Urothelium cell line (cell line): ENCODE measurements at places on chromosomes 11 and 22.

- peak; percentile 19 for DNase-seq
Observed at GRCh38 chr11:134069426-134070341, 812 bp downstream of the JAM3 start.

DNA sequence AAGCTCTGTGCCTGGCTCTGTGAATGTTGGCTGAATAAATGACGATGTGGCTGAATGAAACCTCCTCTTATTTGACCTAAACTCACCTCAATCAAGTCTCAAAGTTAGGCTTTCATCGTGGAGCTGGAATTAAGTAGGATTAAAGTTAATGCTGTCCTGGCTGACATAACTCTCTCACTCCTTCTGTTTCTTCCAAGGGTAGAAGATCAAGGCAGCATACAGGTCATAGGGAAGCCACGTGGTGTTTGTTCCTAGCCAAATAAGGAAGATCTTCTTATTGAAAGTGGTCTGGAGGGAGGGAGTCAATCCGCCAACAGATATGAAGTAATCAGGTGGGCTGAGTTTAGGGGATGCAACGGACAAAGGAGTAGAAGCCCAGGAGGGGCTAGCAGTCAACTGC, 59.5 kb downstream of the TRIM29 start:
- no peak for DNase-seq

- DNase-seq: no peak
Observed at GRCh38 chr22:45491841-45492240, 10.8 kb upstream of the FBLN1 start.

GRCh38 chr22:48949375-48950149, 878.1 kb downstream of the BRD1 start:
- no peak for DNase-seq

DNA sequence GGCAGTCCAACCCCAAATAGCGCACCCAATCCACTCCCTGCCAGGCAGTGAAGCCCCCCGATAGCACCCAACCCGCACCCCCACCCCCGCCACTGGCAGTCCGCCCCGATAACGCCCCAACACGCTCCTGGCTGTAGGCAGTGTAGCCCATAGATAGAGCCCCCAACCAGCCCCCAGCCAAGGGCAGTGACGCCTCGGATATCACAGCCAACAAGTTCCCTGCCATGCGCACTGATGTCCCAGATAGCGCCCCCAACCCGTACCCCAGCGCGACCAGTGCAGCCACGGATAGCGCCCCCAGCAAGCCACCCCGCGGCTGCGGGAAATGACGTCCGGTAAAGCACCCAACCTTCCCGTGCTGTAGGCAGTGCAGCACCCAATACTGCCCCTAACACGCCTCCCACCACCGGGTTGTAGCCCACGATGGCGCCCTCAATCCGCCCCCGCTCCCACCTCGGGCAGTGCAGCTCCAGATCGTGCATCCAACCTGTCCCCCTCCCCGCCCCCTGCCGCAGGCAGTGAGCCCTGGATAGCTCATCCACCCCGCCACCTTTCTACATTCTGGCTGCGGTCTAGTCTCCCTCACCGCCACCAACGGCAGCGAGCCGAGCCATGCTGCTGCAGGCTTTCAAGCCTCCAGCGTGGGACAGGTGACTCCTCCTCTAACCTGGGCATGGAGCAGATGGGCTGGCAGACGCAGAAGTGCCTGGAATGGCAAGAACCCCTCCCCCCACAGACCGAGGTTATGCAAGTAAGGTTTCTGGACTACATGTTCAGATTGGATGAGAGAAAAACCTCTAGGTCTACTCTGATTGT, 625 bp downstream of the RFPL2 start:
- peak; percentile 56 for DNase-seq

DNA sequence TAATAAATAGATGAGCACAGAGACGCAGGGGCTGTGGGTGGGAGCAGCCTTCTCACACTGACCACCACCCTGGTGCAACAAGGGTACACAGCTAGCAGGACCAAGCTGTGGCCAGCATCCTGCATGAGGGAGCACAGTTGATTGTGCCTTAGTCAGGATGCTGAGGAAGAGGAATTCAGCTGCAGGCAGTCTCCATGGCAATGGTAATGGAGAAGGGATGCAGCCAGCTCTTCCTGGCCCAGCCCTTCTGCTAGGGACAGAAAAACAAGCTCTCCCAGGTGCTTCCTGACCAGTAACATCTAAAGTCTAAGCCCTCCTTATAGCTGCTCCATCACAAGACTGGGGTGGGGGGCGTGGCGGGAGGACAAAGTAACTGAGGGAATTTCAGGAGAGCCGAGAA, 363.5 kb downstream of the BUD13 start:
- no peak for DNase-seq

GRCh38 chr11:73246303-73246702, 25.8 kb upstream of the P2RY6 start:
- no peak for DNase-seq

DNA sequence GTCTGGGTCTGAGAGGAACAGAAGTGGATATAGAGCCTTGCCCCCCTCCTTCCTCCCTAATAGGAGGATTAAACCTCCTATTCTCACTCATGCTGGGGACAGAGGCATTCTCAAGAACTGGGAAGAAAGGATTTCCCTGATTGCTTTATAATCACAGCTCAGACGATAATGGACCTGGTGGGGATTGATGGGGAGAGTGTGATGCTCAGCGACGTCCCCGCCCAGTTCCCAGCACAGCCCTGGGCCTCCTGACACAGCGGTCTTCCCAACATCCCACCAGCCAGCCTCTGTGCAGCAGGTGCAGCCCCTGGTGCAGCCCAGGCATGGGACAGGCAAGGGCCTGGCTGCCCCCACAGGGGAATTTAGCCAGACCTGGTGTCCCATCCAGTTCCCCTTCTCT, 28.4 kb downstream of the TRIM29 start:
- DNase-seq: no peak

- DNase-seq: no peak
Observed at GRCh38 chr11:74744277-74744676, 4.4 kb upstream of the RNF169 start.

DNA sequence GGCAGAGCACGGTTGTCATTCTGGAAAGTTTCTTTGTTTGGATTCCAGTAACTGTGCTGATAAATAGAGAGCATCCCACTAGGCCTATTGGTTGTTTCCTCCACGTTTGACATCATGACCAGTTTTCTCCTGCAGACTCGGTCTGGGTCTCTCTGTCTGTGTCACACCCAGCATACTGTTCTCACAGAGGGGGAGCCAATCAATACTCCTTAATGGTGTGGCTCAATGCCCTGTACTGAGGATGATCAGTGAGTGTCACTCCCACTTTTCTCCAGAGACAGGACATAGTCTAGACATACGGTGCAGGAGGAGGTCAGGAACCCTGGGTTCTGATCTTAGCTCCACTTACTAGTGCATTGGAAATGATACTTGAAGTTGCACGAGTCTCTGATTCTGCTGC, 88.2 kb upstream of the BLID start:
- no peak for DNase-seq

DNA sequence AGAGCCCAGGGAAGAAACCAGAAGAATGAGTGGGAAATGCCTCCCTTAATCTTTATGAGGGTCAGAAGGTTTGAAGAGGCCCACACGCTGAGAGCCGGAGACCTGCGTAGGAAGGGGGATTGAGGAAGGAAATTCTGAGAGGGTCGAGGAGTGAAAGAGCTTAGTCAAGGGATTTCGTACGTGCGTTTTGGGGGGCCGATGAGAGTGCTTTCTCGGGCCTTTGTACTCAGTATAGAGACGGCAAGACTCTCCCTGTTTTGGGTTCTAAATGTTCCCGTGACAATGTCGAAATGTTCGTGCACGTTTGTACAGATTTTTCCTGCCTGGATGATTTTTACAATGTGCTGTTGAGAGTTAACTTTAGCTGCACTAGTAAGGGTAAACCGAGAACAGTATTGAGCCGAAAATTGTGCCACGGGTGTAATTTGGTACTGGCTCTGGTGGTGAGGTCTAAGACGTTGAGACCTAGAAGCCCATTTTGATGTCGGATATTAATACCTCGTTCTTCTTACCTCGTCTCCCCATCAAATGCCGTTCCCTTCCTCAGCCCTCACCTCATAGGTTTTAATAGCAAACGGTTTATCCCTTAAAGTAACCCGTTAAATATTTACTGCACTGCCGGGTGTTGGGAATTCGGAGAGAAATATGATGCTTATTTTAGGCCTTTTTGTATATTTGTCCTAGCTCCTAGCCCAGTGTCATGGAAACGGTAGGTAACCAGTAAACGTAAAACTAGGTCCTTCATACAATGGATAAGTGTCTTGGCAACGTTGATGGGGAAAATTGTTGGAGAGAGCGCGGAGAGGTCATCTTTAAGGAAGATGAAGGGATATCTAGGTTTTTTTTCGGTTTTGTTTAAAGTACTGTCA, 734 bp downstream of the C11orf58 start:
- DNase-seq: peak; percentile 6

- DNase-seq: no peak
Observed at GRCh38 chr22:41491374-41492100, 22.6 kb downstream of the ACO2 start.

DNA sequence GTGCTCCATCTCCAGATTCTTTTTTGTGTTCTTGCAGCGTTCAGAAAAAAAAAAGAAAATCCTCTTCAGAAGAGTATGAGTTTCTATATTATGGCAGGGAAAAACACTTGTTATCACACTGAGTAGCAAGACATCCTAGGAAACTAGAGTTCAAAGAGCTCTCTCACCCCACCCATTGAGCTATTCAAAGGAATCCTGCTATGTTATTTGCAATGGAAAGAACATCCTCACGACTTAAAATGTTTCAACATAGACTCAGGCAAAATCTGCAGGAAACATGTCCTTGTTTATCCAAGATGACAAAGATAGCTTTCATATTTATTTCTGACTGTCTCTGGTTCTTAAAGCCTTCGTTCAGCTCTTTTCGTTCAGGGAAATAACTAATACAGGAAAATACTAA, 331.6 kb upstream of the ANO5 start:
- DNase-seq: no peak

GRCh38 chr11:20054584-20054983, 105.7 kb downstream of the DBX1 start:
- DNase-seq: no peak

GRCh38 chr22:35914665-35915476, 113.8 kb downstream of the RBFOX2 start:
- DNase-seq: peak; percentile 86

DNA sequence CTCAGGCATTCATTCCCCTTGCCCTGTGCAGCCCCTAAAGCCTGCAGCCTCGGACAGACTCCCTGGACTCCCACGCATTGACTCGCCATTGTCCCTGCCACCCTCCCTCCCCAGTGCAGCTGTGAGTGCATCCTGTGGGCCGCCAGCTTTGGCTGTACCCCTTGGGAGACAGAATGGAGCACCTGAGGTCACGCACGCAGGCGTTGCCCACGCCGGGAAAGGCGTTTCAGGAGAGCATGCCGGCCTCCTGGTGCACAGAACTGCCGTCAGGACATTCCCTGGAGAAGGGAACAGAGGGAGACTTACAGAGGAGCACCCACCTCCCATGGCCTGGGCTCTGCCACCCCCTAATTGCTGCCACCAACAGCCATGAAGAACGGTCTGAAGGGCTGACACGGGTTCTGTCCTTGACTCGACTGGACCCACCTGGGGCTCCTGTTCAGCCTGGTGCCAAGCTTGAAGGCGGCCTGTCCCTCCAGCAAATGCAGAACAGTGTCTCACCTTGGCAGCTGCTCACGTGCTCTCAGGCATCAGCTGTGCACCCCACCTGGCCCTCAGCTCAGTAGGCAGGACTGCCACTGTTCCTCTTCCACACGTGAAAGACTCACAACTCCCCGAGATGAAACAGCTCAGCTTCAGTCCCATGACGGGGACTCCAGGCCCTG, 503.8 kb downstream of the BRD1 start:
- no peak for DNase-seq

GRCh38 chr11:107791343-107792048, 67.1 kb downstream of the SLC35F2 start:
- DNase-seq: no peak

DNA sequence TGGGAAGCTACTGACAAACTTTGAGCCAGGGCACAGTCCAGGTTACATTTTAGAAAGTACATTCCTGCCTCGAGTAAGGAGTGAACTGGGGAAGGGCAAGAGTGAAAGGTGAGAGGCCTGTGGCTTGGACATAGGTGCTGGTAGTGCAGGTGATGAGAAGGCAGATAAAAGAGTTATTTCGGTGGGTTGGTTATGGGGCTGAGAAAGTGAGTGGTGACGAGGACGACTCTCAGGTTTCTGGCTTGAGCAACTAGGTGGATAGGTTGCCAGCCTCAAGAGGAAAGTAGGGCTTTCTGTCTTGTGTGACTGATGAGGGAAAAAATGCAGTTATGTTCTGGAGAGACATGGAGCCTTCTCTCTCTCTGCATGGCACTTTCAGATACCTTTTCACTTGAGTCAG, 3.7 kb downstream of the POLR2F start:
- no peak for DNase-seq

- DNase-seq: no peak
Observed at GRCh38 chr22:46084943-46085827, 65.1 kb upstream of the PPARA start.

- no peak for DNase-seq
Observed at GRCh38 chr11:92253945-92254344, 29.3 kb downstream of the FAT3 start.

DNA sequence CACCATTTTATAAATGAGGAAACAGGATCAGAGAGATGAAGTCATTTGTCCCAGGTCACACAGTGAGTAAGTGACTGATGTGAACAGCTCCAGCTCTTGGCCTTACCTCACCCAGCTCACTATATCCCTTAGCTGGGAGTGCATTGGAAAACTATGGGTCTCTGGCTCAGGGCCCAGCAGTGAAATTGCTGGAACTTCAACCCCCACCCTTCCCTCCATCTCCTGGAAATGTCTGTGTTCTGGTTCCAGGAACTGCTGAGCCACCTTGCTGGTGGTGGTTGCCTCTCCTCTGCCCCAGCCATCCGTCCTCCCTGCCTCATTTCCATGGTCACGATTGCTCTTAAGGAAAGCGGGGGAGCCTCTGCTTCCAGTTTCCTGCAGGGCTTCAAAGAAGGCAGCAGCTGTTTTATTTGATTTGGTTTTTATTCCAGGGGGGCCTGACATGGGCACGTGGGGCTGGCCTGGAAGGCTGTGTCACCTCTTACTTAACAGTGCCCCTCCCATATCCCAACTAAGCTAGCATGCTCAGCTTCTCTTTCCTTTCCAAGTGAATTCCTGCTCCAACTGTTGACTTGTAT, 46.2 kb upstream of the CSTF3 start:
- DNase-seq: peak; percentile 12

DNA sequence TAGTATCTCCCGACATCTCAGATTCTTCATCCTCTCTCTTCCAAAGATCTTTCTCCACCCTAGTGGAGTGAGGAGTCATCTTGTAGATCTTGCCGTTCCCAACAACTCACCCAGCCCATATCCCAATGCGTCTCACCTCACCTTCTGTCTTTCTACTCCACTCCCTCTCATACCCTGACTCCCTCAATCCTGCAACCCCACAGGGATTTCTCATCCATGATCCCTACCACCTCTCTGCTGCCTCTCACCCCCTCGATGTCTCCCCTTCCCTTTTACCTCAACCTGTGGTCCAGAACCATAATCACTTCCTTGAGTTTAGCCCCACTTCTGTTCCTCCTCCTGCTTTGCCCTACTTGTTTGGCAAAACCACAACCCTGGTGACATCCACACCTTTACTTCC, 41.7 kb downstream of the OTOG start:
- DNase-seq: no peak

- no peak for DNase-seq
Observed at GRCh38 chr11:120181376-120181975, 29.4 kb upstream of the OAF start.

- DNase-seq: no peak
Observed at GRCh38 chr11:73854680-73855079, 22.0 kb downstream of the COA4 start.
